IMR-90 (cell line): ENCODE measurements at places on chromosomes 11 and 22. TPM values are rescaled to one million over a fixed set of nuclear protein-coding genes. Genes with fewer than 3 reads are reported as not detected.

CYTH4 gene
- polyA plus RNA-seq, result 0.55 and 0.85 TPM in 2 replicates

DNA sequence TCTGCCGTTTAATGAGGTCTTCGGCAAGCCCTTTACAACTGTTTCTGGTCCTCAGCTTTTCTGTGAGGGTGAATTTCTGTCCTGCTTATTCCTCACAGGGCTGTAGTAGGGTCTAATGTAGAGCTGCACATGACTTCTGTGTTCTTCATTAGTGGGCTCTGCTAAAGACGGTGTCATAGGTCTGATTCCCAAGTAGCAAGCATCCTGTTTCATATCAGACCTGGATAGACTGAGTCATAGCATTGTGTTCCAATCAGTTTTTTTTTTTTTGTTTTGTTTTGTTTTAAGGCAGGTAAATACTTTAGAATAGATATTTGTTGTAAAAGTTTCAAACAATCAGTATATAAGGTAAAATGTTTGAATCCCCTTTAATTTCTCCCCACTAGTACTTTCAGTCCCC lies 35.4 kb downstream of the BIRC2 start:
- no peak overlapping the region for H3K4me3 ChIP-seq
- H3K27me3 ChIP-seq, result no peaks in the 10 kb centered on the region
- peak; percentile 19 for DNase-seq
- peaks cover 31% of the 10 kb centered on the region for H3K36me3 ChIP-seq

GRCh38 chr11:125069796-125070195 lies 6.7 kb downstream of the SLC37A2 start:
- peak; percentile 18 for DNase-seq
- peaks cover 15% of the 10 kb centered on the region for H3K4me1 ChIP-seq
- H3K36me3 ChIP-seq, result no peaks in the 10 kb centered on the region
- H3K27ac ChIP-seq, result no peak overlapping the region
- no peaks in the 10 kb centered on the region; the same call in 1 of the 2 replicates for H3K27me3 ChIP-seq

MIAT gene
- 0.29 and 0.65 TPM in 2 replicates for polyA plus RNA-seq

GRCh38 chr22:19448076-19448607 lies 631 bp upstream of the C22orf39 start:
- peak overlapping the region; percentile 67 for H3K27ac ChIP-seq
- peak overlapping the region; percentile 81 for H3K4me3 ChIP-seq
- peaks cover 27% of the 10 kb centered on the region for H3K36me3 ChIP-seq
- H3K4me1 ChIP-seq, result peaks cover 9% of the 10 kb centered on the region

DNA sequence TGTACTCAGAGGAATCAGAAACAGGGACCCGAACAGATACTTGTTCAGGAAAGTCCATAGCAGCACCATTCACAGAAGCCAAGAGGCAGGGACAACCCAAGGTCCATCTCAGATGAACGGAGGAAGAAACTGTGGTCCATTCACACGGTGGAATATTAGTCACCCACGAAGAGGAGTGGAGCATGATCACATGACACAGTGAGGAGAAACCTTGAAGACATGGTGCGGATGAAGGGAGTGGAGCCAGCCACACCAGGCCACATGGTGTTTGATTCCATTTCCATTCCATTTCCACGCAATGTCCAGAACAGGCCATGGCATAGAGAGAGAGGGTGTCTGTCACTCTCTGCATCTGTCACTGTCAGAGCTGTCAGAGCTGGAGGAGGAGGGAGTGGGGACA lies 30.7 kb downstream of the NADSYN1 start:
- no peaks in the 10 kb centered on the region for H3K27me3 ChIP-seq
- DNase-seq, result no peak
- peaks cover 65% of the 10 kb centered on the region for H3K36me3 ChIP-seq
- no peak overlapping the region for H3K27ac ChIP-seq
- peaks cover 2% of the 10 kb centered on the region; the same call in 1 of the 2 replicates for H3K4me1 ChIP-seq

DNA sequence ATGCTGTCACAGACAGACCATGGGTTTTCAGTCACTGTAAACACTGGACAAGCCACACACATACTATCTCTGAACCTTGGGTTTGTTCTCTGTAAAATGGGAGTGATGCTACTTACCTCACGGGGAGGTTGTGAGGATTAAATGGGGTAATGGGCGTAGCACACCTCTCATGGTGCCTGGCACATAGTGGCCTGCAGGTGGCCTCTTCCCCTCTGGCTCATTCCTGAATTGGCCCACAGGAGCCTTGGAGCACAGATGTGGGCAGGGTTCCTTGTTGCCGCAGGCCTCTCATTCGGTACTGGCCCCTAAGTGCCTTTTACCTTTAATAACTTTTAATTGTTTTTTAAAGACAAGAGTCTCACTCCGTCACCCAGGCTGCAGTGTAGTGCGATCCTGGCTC lies 11.7 kb downstream of the MICAL2 start:
- no peak overlapping the region for H3K27ac ChIP-seq
- H3K36me3 ChIP-seq, result peaks cover 5% of the 10 kb centered on the region
- peaks cover 73% of the 10 kb centered on the region for H3K4me1 ChIP-seq

DNA sequence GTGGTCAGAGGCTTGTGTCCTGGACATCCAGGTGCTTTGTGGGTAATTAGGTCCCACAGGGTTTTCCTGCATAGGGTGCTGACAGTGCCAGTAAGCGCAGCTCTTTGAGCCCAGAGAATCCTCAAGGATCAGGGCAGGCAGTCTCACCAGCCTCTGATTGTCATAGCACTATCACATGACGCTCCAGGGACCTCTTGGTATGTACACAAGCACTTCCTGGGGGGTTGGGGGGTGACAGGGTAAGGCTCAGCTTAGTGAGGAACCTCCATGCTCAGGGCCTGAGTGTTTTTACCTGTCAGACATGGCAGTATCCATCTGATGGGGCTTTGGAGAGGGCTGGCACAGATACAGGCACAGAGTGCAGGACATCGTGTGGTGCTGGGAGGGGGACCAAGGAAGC lies 27.9 kb upstream of the SUSD2 start:
- H3K4me3 ChIP-seq, result no peak overlapping the region
- peak overlapping the region; percentile 78 for H3K27ac ChIP-seq
- DNase-seq, result peak; percentile 69
- H3K27me3 ChIP-seq, result no peaks in the 10 kb centered on the region

GRCh38 chr11:93668171-93668570 lies 6.7 kb downstream of the CEP295 start:
- H3K36me3 ChIP-seq, result peaks cover 8% of the 10 kb centered on the region
- no peaks in the 10 kb centered on the region for H3K27me3 ChIP-seq
- no peak overlapping the region for H3K27ac ChIP-seq
- H3K4me3 ChIP-seq, result no peak overlapping the region
- no peaks in the 10 kb centered on the region for H3K4me1 ChIP-seq

- no peak overlapping the region for H3K4me3 ChIP-seq
- H3K27me3 ChIP-seq, result no peaks in the 10 kb centered on the region
- H3K4me1 ChIP-seq, result no peaks in the 10 kb centered on the region
- no peaks in the 10 kb centered on the region for H3K36me3 ChIP-seq
These were observed 8.2 kb downstream of the SESN3 start for GRCh38 chr11:95222817-95223216.

DNA sequence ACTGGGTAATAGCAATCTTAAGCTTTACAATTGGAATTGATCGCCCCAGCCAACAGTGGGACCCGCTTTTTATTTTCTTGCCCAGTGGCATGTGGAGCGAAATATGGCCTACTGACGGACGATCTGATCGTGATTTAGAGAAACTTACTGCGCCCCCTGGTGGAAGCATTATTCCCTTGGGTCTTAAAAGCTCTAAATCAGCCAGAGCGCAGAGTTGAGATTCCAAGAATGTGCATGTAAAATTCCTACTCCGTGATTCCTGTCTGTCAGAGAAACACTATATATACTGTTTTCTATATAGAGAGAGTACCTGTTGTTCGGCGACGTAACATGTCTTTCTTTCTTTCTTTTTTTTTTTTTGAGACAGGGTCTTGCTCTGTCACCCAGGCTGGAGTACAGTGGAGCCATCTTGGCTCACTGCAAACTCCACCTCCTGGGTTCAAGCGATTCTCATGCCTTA lies 3.7 kb upstream of the DPF2 start:
- no peak overlapping the region for H3K4me3 ChIP-seq
- H3K36me3 ChIP-seq, result no peaks in the 10 kb centered on the region
- H3K4me1 ChIP-seq, result no peaks in the 10 kb centered on the region; the same call in 1 of the 2 replicates

DNA sequence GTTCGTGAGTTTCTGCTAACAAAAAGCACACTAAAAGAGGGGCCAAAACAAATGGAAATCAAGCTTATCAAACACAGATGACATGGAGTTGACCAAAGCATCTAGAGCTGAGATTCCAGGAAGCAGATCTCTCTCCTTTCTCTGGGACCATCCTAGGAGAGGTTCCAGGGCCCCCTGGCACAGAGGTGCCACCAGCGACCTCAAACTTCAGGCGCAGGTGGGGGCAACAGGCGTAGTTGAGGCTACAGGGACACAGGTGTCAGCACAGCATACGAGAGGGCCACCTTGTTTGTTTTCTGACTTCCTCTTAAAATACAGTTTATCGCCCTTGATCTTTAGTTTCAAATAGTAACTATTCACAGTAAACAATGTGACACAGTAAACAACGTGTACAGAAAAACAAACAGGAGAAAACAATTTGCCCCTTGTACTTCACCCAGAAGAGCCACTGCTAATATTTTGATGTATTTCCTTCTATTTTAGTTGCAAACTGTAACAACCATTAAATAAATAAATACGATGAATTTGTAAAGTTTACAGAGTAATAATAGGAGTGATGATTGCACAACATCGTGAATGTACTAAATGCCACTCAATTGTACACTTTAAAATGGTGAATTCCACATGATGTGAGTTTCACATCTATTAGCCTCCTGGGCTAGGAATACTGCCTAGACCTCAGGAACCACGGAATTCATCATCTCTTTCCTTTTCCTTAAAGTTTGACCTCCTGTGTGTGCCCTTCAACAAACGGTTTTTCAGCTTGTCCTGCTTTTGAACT lies 52.2 kb downstream of the IGLL5 start:
- no peak overlapping the region for H3K27ac ChIP-seq
- no peak for DNase-seq
- H3K4me1 ChIP-seq, result no peaks in the 10 kb centered on the region
- H3K36me3 ChIP-seq, result no peaks in the 10 kb centered on the region

ANO3 gene
- polyA plus RNA-seq, result 0.01 and 0.02 TPM in 2 replicates

GRCh38 chr22:19645391-19645790 lies 68.9 kb upstream of the SEPTIN5 start:
- H3K4me3 ChIP-seq, result no peak overlapping the region
- H3K4me1 ChIP-seq, result no peaks in the 10 kb centered on the region
- peaks cover 19% of the 10 kb centered on the region for H3K27me3 ChIP-seq
- no peak for DNase-seq
- H3K27ac ChIP-seq, result no peak overlapping the region

DNA sequence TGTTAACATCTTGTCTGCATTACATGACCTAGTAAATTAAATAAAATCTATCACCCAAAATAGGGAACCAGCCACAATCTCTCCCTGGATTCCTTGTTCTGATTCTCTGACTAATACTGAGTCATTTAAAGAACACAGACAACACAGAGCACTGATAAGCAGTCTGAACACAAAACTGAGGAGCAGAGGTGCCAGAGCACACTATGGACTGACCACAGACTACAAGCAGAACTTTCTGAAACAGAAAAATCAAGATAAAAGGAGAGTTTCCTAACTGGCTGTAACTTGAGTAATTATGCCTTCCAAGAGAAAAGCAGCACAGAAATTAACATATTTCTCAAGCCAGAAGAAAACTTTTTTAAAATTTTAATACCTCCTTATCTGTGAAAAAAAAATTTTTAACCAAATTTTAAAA lies 128.8 kb downstream of the SGSM3 start:
- peak overlapping the region; percentile 94; the same call in 1 of the 2 replicates for H3K27ac ChIP-seq
- DNase-seq, result peak; percentile 99
- no peaks in the 10 kb centered on the region for H3K27me3 ChIP-seq
- no peak overlapping the region for H3K4me3 ChIP-seq
- H3K4me1 ChIP-seq, result peaks cover 15% of the 10 kb centered on the region

DNA sequence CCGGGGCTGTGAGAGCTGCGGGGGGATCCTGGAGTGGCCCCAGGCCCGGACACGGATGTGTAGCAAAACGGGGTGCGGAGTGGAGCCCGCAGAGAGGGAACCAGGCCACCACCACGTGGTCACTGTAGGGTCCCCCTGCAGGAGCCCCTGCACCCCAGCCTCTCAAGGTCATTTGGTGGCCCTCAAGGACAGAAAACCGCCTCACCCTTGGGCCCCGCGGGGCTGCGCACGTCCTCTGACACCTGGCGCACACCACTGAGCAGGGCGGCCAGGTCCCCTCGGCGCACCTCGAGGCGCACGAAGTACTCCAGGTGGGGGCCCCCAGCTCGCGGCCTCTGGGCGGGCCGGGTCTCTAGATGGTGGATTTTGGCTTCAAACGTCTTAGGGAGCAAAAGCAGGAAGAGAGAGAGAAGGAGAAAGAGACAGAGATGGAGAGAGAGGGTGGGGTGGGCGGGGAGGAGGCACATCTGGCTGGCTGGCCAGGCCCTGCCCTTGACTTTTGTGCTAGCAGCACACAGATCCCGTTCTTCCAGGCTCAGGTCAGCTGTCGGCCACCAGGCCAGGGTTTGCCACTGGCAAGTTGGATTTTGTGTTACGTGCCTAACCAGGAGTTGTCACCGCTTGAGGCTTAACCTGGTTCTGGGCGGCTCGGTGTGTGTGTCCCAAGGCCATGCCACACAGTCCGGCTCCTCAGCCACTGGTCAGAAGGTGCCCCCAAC lies 3.2 kb downstream of the TH start:
- no peak overlapping the region for H3K27ac ChIP-seq
- H3K4me3 ChIP-seq, result no peak overlapping the region
- H3K4me1 ChIP-seq, result no peaks in the 10 kb centered on the region
- DNase-seq, result no peak
- H3K36me3 ChIP-seq, result no peaks in the 10 kb centered on the region
